ENCODE measurements at places on chromosomes 13 and 19.

DNA sequence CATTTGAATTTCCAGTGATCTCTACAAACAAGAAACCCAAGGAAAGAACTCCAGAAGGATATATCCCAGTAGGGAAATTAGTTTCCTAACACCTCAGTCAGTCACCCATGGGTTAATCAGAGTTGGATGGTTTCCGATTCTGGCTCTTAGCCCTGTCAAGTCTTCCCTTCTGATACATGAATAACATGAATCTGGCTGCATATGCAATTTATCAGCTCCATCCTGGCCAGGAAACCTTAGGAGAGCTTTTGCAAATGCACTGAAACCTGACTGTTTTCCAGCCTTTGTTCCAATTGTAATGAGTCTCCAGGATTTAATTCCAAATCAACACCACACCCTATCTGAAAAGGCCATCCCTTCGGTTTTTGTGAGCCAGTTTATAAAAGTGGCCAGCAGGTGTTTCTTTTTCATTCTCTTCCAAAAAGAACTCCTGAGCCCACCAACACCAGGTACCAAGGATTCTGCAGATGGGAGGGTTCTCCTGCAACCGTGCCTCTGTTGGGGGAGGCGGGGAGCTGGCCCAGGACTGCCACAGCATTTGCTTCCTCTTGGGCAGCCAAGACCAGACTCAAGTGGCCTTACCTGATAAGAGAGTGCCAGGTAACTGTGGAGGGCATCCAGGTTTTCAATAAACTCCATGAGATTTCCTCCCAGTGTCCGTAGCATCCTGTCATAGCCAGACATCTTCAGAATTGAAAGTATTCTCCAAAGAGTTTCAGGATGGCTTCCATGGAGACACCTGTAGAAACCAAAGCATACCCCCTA is 77.5 kb downstream of the C13orf42 start:
- no peak for DNase-seq

- DNase-seq, result no peak
Observed at GRCh38 chr13:113802090-113802531, 43.1 kb downstream of the TMEM255B start.

DNA sequence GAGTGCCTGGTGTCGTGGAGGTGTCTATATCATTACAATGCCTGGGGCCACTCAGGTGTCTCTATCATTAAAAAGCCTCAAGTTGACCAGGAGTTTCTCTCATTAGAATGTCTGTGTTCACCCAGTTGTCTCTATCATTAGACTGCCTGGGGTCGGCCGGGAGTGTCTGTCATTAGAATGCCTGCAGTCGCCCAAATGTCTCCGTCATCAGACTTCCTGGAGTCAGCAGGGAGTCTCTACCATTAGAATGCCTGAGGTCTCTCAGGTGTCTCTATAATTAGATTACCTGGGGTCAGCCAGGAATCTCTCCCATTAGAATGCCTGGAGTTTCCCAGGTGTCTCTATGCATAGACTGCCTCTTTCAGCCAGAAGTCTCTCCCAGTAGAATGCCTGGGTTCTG is 1477.6 kb downstream of the UQCRFS1 start:
- DNase-seq, result no peak

GRCh38 chr19:17564781-17565180 is 9.3 kb downstream of the COLGALT1 start:
- no peak for DNase-seq

- no peak for DNase-seq
Observed at GRCh38 chr13:23707674-23708073, 137.5 kb downstream of the TNFRSF19 start.

DNA sequence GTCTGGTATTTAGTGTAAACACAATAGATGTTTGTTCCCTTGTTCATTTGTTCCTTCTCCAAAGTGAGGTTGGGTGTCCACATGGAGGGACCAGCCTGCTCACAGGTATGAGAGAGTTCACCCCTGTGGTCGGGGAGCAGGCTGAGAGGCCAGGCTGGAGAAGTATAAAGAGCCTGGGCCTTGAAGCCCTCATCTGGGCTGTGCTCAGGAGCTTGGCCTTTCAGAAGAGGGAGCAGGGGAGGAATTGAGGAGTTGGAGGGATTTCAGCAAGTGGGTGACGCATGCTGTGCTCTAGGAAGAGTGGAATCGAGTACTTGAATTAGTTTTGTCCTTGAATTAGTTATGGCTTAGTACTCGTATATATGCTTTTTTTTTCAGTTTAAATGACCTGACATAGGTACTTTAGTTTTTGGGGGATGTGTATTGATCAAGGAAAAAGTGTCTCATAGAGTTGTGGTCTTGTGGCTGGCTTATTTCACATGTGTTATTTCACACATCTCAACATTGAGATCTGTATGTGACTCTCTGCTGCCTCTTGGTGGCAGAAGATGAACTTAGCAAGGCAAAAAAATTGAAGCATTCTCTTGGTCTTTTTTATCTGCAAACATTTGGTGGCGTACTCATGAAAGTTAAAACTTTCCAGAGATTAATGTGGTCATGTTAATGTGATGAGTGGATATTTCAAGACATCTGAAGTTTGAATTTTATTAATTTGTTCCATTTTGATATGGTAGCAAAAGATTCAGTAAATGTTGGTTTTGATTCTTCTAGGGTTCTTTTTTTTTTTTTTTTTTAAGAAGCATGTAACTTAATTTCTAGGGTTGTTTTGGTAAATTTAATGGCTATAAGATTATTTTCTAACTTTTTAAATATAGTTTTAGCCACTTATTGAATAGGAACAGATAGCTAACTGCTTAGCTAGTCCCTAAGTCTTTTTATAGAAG is 54.3 kb downstream of the SLAIN1 start:
- DNase-seq, result peak; percentile 38

GRCh38 chr13:33493672-33494365 is 208.3 kb upstream of the STARD13 start:
- DNase-seq, result no peak

DNA sequence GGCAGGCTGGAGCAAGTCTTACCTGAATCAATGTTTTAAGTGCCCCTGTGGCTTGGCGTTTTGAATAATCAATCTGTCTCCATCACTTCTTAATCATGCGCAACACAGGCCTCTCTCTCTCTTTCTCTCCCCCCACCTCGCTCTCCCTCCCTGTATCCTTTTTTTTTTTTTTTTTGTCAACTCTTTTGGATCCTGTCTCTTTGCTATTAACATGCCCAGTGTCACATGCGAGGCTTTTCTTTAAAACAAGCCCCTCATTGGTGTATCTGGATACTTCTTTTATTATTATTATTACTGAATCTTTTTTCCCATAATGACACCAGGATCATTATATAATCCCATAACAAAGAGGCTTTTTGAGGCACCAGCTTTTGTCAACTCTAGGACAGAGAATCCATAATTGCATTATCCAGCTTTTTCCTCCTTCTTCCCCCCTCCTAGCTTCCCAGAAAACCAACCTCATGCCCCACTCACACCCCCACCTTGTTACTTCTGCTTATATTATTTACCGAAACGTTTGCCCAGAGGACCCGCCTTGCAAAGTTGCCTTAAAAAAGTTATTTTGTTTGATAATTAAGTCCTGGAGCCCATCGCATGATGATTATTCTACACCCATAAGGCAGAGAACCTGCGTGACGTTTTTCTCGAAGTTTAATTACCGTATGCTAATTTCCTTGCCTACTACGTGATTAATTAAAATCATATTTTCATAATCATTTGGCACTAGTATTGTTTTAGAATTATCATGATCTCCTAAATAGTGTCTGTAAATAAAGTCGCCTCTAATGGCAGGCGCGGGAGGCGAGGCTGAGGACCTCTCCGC is 148.1 kb upstream of the ZNF536 start:
- no peak for DNase-seq

DNA sequence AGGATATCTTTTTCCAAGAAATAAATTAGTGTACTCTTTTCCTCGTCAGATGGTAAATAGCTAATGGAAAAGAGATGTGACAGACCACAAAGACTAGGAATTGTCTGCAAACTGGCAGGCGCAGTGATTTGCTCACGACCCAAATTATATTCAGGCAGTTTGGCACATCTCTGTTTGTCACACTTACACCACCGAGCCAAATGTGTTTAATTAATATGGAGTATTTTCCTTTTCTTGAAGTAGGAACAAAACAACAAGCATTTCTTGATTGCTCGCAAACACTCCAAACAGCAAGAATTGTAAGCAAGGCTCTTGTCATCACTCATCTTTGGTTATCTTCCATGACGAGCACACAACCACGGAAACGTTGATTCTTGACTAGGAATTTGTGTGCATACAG is 884.2 kb downstream of the PCDH9 start:
- no peak for DNase-seq

DNA sequence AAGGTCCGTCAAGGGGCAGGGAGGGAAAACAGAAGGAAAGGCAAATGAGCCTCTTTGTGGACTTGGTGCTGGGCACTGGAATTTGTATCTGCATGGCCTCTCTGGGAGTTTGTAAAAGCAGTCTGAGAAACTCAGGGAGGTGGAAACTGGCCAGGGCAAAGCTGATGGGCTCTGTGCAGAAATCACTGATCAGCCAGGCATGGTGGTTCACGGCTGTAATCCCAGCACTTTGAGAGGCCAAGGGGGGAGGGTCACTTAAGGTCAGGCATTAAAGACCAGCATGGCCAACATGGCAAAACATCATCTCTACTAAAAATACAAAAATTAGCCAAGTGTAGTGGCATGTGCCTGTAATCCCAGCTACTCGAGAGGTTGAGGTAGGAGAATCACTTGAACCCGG is 369.9 kb upstream of the ZNF507 start:
- DNase-seq, result no peak

DNA sequence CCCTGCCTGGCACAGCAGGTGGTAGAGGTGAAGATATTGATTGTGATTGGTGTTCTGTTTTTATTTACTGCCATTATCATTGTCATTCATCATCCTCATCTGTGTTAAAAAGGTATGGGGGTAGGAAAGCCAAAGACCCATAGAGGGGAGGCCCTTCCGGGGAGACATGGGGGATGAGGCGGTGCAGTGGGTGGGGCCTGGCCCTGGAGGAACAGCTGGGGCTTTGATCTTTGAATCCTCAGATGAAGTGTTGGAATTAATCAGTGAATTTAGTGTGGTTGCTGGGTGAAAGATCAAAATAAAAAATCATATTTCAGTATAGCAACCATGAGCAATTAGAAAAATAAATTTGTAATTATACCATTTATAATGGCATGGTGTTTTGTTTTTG is 7.4 kb downstream of the PTH2 start:
- no peak for DNase-seq

- peak; percentile 80 for DNase-seq
Observed at GRCh38 chr19:18112989-18113478, 15.5 kb downstream of the MAST3 start.

GRCh38 chr13:107864543-107865317 is 350.6 kb downstream of the LIG4 start:
- DNase-seq, result no peak
